ENCODE measurements at places on chromosomes 1 and 21.

- DNase-seq = no peak
Measured at GRCh38 chr1:10236405-10237156, 26.2 kb downstream of the KIF1B start.

- no peak for DNase-seq
Measured at GRCh38 chr1:29450591-29450990, 214.3 kb downstream of the PTPRU start.

- peak; percentile 37 for DNase-seq
Measured at GRCh38 chr1:59146651-59147358, 150.1 kb upstream of the FGGY start.

GRCh38 chr1:17012775-17013490 is 1.2 kb upstream of the ATP13A2 start:
- DNase-seq = no peak

GRCh38 chr1:185581961-185582725 is 152.0 kb upstream of the HMCN1 start:
- no peak for DNase-seq

- no peak for DNase-seq
Measured at GRCh38 chr1:161207173-161207572, 5.0 kb downstream of the NDUFS2 start.

GRCh38 chr1:15005116-15005515 is 148.4 kb upstream of the TMEM51 start:
- no peak for DNase-seq

DNA sequence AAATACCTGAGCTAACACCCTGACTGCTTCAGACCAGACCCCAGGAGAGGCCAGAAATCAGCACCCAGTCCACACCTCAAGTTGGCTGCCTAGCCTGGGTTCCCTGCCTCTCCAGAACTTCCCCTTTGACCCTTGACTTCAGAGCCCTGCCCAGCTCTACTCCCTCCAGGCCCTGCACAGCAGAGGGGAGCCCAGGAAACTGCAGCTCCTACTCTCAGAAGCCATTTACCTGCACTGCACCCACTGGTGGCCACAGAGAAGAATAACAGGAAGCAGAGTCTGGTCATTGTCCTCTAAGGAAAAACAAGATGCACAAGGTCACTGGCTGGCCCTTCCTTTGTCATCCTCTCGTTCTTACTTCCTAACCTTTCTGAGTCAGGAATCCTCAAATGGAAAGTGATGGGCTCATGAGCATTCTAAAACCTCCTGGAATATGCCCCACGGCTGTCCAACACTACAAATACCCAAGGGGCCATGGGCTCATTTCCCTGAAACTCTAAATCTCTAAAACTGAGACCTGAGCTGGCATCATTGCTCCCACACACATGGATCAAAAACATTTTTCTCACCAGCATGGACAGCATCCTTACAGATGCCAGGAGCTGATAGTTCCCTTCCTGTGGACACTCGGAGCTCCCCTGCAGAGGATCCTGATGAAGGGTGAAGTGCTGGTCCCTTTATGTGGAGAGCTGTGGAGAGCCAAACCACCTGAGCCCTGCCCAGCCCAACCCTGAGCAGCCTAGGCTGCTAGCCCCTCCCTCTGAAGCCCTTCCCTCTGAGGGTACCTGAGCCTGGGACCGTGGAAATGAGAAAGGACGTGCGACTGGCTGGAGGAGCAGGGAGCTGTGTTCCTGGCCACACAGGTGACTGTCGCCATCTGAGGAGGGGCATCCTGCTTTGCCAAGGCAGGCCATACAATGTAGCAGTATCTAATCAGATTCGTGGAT is at the start of gene ITLN2:
Gene ITLN2, minus strand, starts transcription at position 652 of the 947 bp plus-strand sequence. Its CDS starts 68 bp downstream, at position 584.
- peak; percentile 37 for DNase-seq

DNA sequence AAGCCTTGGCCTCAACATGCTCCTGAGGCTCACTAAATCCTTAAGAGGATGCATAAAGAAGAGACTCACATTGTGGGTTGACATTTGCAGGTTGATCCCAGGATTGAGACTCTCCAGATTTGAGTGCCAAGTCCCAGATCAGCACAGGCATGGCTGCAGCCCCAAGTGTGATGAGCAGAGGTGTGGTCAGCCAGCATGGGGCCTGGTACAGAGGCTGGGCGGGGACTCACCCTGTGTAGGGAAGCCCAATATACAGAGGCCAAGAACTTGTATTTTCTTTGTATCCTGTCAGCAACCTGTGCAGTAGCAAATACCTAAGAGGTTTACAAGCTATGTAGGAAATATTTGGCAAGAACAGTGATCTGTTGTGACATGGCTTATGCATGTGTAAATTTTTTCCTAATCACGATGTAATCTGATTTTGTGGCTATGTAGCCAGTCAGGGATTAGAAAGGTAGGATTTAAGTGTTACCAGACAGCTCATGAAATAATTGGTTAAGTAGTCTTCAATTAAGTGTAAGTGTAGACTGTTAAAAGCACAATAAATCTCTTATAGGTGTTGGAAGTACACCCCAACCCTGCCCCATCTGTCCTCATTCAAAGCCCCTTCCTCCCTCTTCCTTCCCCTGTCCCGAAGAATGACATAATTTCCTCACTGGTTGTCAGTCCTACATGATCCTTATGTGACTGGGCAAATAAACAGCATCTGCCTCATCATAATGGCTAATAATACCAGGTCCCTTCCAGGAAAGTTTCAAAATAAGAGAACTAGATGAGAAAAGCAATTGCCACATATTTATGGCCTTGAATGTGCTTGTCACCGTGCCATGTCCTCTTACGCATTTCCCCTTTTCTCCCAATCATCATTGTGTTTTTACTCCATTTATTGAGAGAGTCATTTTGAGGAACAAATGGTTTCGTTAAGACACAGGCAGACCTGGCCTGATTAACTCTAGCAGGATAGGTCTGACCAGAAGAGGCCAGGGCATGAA is 120.9 kb downstream of the HLX start:
- no peak for DNase-seq

DNA sequence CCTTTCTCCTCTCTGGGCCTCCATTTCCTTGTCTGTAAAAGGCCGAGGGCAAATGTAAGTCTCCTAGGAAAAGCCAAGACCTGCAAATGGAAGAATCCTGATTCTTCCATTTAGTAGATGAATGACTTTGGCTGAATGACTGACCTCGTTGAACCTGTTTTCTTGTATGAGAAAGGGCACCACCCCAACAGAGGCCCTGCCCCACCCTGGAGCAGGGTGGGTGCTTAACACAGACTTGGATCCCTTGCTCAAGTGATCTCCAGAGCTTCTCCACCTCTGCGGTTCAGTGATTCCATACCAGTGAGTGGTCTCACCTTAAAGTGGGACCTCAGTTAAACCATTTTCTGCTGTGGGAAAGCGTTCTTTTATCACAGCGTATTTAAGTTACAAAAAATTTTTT is 39.0 kb upstream of the GUCA2B start:
- DNase-seq = no peak
